ENCODE measurements at places on chromosomes 13 and 19.

DNA sequence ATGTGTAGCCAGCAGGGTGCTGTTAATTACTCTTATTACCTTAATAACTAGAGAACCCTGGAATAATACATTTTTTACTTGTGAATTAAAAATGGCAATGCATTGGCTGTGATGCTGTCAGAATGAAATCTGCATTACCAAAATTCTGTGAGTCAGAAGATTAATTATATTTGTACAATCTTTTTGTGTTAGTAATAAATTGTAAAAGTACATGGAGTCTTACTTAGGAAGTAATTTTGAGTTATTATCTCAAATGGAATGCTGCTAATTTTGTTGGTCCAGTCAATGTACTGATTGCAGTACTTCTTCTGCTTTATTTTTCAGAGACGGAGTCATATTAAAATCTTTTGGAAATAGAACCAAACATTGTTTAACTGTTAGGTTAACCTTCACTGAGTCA, 152.0 kb upstream of the SLC10A2 start:
- no peak for DNase-seq

DNA sequence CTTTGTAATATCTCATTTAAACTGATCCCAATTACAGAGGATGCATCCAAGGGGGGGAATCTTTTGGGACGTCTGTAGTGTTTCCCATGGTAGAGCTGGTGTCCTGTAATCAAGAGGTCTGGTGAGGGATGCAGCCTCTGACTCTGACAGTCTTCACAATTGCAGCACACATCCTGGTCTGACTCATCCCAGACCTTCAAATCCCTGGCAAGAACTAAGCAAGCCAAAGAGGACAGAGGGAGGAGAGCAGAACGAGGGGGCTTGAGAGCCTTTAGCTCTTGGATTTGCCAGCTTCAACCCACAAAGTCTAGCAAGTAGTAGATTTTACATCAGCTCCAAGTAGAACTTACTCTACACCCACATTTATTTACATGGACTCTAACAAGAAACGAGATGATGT, 17.3 kb upstream of the FCGBP start:
- no peak for DNase-seq

DNA sequence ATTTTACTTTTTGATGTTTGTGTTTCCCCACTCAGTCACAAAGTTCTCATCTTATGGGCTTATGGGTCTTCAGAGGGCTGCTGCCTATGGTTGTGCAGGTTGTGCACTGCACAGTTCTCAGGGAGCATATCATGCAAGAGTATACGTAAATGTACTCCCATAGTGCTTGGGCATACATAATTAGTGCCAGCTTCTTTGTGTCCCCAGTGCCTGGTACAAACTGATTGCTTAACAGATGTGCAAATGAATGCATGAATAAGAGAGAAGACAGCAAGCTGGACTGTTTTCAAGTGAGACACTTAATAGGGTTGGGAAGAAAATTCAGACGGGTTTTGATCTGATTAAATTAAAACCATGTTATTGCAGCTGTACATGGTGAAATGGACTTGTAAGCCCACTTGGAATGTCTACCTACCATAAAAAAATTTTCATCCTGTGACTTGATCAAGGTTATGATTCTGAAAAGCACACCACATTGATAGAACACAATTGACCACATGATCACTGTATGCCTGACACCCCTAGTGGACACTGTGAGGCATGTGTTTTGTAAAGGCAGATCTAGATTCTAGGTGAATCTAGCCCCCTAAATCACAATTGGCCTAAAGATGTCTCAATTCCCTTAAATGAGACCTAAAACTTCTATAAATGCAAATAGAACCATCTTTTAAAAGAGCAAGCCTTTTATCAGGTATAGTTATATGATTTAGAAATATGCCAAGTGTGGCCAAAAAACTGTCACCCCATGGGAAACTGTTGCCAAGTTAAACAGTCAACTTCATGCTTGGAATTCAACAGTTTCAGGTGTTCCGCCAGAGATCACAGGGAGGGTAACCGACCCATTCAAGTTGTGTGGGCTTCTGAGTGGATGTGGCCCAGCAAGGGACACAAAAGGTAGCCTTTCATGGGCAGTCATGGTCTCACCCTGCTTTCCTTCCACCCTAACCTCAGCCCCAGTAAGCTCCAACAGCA, 27.9 kb downstream of the FAM124A start:
- no peak for DNase-seq

GRCh38 chr19:9354651-9355050, 8.2 kb upstream of the ZNF177 start:
- DNase-seq: no peak

- peak; percentile 58 for DNase-seq
These were observed 48.0 kb downstream of the RFX2 start for GRCh38 chr19:6062274-6062673.

DNA sequence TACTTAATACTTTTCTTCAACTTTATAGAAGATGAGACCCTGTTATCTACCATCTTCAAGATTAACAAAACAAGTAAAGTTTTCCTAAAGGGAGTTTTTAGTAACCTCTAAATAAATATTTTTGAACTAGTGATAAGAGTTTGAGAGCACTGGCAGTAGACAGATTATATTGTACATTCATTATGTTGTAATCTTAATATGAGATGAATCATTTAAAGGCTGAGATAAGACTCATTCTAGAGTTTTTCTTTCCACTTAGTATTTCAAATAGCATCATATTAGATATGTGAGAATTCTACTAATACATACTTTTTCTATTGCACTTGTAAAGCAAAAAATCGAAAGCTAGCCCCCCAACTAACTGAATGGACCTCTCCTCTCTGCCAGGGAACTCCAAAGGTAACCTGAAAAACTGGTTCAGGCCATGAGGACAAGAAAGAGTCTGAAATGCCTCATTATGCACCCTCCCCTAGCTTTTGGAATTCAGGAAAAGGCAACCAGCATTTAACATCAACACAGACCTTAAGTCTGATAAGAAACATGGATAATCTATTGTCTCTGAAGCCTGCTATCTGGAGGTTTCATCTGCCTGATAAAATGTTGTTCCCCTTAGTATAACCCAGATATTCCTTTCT, 875.4 kb upstream of the SLC10A2 start:
- DNase-seq: no peak

DNA sequence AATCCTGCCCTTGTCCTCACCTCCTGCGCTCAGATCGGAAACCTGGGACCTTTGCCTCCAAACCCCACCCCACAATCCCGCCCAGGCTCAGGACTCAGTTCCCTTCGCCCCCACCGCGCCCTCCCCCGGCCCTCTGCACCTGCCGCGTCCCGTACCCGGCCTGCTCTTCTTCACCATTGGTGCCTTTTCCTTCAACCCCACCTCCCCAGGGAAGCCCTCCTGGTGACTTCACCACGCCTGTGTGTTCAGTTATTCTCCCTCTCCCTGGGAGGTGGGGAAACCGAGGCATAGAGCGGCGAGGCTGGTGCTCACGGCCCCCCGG, 19.3 kb upstream of the TCF3 start:
- DNase-seq: no peak

GRCh38 chr13:113783966-113784644, 25.1 kb downstream of the TMEM255B start:
- DNase-seq: no peak

DNA sequence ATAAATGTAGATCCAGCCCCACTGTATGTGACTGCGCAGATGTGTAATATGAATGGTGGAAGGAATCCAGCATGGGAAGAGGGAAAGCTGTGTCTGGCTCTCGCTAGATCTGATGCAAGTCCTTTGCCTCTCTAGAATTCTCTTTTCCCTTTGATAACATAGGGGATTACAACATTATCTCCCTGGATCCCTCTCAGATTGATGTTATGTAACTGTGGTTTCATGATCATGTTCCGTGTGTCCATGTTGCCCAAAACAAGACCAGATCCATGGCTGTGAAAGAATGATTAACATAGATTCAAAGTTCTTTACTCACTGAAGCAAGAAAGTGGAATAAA, 184.0 kb upstream of the UBL3 start:
- DNase-seq: no peak

- DNase-seq: no peak
These were observed 90.2 kb upstream of the UQCRFS1 start for GRCh38 chr19:29303069-29303718.

DNA sequence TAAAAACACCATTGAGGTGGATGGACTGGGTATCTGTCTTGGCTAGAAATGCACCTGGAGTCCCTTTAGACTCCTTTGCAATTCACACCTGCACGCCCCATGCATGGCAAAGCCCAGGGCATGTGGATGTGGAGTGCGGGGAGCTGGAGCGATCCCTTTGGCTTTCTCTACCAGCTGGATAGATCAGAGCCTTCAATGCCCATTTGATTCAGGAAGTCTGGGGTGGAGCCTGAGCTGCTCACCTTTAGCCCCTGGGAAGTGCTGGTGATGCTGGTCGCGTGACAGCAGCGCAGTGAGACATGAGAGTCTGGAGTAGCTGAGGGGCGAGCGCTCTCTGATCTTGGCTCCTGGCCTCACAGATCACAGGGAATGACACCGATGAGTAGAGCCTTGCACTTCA, 4.8 kb upstream of the ZNF536 start:
- DNase-seq: no peak

- no peak for DNase-seq
These were observed 1711.8 kb downstream of the SLITRK5 start for GRCh38 chr13:89382981-89383380.

DNA sequence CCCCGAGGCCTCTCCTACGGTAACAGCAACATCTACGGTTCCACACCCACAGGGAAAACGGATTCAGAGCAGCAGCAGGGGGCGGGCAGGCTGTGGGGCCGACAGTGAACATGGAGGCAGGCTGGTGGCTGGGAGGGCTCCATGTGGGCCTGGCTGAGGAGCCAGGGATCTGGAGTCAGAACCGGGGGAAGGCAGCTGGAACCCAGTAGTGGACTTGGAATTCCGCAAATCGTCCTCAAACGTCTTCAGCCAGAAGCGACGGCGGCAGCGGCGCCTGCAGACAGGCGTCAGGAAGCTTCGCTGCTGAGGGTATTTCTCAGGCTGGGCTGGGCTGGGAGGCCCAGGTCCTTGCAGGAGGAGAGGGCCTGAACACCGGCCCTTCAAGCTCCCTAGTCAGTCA, 1.8 kb downstream of the TMEM86B start:
- no peak for DNase-seq

DNA sequence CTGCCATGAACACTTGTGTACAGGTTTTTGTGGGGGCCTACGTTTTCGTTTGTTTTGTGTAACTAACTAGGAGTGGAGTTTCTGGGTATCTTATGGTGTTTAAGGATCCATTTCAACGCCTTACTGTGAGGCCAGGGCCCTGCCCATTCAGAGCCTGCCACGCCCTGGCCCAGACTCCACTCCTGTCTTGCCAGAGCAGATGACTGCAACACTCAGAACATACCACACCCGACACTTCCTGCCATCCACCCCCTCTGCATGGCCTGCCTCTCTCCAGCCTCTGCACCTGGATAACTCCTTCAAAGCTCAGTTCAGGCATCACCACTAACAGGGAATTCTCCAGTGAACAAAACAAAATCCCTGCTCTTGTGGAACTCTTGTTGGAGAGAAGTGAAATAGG, 43.2 kb downstream of the RGCC start:
- DNase-seq: peak; percentile 46

DNA sequence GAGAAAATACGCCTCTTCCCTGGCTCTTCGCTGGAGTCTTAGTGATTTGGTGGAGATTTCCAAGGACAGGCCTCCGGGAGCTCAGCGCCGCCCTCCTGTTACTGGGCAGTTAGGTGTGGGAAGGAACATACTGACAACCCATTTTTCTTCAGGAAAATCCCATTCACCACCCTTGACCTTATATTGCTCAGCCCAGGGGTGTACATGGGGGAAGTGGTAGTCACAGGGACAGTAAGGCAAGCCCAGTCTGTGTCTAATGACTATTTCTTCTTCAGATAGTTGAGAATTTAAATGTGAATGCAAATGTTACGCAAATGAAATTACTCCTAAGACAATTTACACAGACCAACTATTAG, 119.4 kb downstream of the UQCRFS1 start:
- DNase-seq: no peak
